ENCODE measurements at places on chromosomes 2 and 18.
A peak's percentile ranks its signal among the peaks of the same experiment; 100 is the strongest.

- no peak for DNase-seq
Observed at GRCh38 chr2:73418343-73418742, 32.7 kb downstream of the ALMS1 start.

DNA sequence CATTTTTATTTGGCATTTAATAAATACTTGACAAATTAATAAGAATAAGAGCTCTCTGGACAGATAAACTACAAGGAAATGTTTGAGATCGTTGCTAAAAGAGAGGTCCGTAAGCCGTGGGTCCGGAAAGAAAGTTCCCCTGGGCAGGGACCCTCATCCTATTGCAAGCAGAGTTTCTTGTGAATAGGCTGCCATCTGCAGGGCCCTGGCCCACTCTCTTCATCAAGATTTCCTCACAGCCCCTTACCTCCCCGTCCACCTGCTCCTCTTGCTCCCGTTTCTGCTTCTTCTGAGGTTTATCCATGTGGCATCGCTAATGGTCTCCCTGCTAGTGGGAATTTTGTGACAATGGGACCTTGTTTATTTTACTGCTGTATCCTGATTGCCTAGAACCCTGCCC, 30.1 kb upstream of the MC5R start:
- no peak for DNase-seq

DNA sequence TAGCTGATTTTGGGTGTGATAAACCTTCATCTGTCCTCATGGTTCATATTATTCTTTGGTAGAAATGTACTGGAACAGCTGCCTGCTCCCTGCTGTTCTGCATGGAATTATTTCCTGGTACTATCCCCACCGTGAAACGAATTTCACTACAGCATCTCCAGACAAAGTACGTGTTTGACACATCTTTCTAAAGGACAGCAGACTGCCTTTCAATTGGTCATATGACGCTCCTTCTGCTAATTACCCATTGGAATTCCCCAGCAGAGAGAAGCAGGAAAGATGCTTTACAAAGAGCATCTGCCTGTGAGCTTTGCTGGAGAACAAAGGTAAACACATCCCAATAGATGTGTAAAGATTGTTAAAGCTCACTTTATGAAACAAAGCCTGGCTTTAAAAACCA, 4.4 kb upstream of the RFX8 start:
- DNase-seq, result no peak

DNA sequence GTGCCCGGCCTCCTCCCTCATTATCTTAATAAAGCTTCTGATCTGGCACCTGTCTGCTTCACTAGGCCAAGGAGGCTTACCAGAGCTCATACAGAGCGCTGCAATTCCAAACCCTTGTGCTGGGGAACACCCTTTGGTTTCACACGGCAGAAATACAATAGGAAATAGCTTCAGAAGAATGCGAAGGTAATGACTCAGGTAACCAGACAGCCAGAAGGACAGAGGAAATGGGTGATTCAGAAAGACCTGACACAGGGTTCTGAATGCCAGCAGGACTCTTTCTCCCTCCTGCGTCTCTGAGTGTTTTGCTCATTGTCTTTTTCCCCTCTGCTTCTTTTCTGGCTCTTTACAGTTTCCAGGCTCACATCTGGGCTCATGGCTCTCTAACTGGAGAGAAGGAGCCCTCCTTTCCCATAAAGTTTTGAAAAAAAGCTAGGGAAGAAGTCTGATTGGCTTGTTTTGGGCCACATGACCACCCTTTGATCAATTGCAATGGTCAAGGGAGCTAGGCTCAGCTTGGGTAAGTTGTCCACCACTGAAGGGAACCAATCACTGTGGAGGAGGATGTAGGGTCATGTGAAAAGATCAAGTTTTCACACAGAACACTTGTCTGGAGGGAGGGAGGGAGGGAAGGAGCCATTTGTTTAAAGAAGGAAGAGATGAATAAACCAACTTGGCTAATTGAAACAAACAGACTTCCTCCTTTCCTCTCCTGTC, 90.5 kb upstream of the UPP2 start:
- DNase-seq, result no peak

GRCh38 chr2:28094739-28095138, 204.2 kb downstream of the BABAM2 start:
- DNase-seq, result no peak

DNA sequence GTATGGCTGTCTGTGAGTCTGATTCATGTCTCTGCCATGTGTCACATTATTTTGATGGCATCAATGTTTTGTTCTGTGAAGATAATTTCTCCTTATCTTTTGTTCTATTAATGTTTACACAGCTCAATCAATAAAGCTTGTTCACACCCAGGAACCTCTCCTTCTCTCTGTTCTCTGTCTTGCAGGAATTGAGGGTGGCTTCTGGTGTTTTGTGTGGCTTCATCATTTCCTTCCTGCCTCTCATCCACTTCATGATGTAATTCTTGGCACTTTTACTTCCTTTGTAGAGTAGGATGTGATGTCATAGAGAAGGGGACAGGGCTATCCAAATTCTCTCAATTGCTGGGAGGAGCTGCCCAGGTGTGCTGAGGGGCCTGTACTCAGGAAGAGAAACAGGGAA, 27.2 kb downstream of the ASXL3 start:
- no peak for DNase-seq

DNA sequence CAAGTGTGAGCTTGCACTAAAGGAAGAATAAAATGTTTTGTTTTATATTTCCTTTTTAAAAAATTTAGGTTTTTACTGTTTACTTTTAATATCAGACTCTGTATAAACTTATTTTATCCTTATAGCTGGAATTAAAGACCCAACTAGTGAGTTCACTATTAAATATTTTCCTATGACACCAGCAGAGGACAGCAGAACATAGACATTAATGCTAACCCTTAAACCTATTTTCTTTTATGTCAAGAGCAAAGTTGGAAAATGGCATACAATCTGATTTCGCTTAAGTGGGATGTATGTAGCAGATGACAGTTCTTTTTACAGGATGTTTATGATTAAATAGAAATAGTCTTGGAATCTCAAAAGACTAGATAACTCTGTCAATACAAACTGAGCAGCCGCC, 188.2 kb upstream of the XIRP2 start:
- peak; percentile 1 for DNase-seq

- no peak for DNase-seq
Observed at GRCh38 chr2:150138587-150138986, 348.9 kb downstream of the RND3 start.

- no peak for DNase-seq
Observed at GRCh38 chr2:162565666-162566065, 221.7 kb downstream of the GCA start.

GRCh38 chr18:55102958-55103456, 143.7 kb upstream of the CCDC68 start:
- DNase-seq, result no peak

- DNase-seq, result no peak
Observed at GRCh38 chr18:7822435-7823331, 255.6 kb downstream of the PTPRM start.

DNA sequence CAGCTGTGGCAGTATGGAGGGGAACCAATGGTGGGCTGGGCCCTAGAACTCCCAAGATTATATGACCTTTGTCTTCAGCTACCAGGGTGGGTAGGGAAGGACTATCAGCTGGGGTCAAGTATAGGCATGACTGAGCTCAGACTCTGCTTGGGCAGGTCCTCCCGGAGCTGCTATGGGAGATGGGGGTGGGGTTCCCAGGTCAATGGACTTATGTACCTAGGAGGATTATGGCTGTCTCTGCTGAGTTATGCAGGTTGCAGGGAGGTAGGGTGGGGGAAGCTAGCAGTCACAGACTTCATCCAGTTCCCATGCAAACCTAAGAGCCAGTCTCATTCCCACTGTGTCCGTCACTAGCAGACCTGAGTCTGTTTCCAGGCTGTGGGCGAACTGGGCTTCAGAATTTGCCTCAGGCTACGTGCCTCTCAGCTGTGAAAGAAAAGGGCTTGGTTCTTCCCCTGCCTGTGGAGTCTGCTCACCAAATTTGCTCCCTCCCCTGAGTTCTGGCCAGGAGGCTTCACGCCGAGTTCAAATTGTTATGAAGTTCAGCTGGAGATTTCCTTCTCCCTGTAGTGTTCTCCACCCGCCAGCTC, 985.8 kb upstream of the NRXN1 start:
- no peak for DNase-seq

- DNase-seq, result peak; percentile 83
Observed at GRCh38 chr2:152694161-152694661, 23.1 kb downstream of the PRPF40A start.

- DNase-seq, result no peak
Observed at GRCh38 chr18:3830604-3831003, 380.6 kb downstream of the TGIF1 start.

- no peak for DNase-seq
Observed at GRCh38 chr2:241746084-241746483, 11.7 kb downstream of the D2HGDH start.

- no peak for DNase-seq
Observed at GRCh38 chr2:201858281-201859184, 52.2 kb downstream of the CDK15 start.

DNA sequence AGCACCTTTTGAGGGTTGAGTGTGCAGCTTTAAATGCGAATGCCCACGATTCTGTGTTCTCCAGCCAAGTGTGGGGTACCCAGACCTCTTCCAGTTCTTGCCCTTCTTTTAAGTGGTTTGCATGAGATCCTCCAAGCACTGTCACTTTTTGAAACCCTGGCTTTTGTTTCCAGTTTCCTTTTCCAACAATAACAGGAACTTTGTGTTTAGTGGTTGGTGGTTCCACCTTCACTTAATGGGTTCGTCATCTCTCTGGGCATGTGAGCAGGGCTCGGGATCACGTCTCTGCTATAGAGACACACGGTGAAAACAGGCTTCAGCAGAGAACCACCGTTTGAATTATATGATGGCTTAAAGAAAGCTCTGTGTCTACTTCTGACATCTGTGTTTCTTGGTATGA, 197.6 kb downstream of the LDLRAD4 start:
- DNase-seq, result no peak

DNA sequence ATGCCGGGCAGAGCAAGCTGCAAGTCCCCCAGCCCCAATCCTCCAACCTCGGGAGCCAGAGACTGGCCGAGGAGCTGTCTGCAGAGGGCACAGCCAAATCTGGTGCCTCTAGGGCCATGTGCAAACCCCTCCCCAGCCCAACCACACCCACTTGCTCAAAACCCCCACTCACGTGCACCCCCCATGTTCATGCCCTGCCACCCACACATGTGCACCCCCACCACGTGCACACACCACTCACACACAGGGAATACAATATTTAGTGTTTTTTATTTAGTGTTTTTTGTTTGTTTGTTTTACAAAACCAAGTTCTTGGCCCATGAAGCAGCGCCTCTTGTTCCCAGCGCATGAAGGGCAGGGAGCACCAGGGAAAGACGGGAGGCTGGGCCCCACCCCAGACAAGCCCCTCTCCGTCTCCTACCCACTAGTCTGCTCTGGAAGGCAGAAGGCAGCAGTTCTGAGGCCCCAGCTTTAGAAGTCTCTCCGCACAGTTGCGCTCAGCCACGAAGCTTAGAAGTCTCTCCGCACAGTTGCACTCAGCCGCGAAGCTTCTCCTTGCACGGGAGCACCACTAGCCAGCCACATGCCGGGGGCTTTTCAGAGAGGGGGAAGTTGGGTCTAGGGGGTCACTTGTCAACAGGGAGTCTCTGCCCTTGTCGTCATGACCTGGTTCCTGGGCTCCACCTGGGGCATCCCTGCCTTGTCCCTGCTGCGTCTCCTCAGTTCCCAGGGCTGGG, 276.1 kb upstream of the HDAC4 start:
- DNase-seq, result no peak

GRCh38 chr18:23662309-23663263, at the start of gene ANKRD29:
Gene ANKRD29 (minus strand): TSS chr18:23662911. CDS start chr18:23662730, 181 bp downstream.
- DNase-seq, result no peak

DNA sequence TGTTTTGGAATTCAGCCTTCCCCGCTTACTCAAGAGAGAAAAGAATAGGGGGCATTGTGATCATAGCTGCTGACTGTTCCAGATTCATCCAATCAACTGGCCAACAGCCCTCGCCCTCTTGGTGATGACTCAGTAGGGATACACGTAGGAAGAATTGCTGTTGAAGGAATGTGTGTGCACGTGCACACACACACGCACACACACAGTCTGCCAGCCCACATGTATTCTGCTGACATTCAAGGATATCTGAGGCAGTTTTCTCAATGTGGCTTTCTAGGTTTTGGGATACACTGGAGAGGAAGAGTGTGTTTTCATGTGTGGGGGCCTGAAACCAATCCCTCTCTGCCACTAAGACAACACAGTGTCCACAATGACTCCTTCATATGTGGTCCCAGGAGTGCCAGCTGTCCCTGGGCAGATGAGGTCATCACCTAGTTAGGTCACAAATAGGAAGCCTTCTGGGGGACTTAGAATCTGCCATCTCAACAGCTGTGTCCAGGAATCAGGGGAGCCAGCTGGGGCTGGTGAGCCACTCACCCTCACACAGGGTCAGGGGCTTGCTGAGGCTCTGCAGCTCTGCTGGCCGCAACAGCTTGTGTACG, 352.6 kb downstream of the SS18 start:
- no peak for DNase-seq

- no peak for DNase-seq
Observed at GRCh38 chr2:190540048-190540447, 5.5 kb upstream of the NEMP2 start.

DNA sequence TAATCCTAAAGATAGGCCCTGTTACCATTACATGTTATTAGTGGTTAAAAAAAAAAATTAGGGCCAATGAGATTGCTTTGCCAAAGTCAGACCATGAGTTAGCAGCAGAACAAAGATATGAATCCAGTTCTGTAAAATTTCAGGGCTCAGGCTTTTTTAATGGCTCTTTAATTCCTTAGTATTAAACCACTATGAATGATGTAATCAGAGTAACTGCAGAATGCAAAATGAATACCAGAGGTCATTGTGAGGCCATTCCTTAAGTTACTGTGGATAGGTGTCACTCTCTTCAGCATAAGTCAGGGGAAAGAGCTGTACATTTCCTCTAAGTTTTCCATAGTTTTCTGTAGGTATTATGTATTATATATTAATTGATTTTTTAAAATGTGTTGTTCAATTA, 42.2 kb upstream of the TBR1 start:
- DNase-seq, result no peak

DNA sequence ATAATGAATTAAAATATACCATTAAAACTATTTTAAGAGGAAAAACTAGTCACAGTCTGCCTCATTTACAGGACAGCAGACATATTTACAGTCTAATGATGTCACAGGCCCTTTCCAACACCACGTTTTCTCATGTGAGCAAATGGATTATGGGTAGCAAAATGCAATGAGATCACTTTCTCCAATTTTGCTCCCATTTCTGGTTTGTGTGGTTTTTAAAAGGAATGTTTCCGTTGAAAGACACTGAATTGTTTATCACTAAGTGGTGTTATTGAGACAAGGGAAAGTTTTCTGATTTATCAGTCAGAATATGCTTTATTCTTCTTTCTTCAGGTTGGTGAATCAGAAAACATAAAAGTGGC, 11.4 kb upstream of the NR4A2 start:
- no peak for DNase-seq

DNA sequence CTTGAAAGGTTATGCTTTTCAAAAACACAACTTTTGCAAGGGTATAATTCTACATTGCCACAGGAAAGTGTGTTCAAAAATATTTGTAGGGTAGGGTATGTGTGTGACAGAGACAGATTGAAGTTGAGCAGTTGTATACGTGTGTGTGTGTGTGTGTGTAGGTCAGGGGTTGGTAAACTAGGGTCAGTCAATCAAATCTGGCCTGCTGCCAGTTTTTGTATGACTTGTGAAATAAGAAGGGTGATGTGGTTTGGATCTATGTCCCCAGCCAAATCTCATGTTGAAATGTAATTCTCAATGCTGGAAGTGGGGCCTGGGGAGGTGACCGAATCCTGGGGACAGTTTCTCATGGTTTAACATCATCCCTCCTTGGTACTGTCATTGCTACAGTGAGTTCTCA, 148.2 kb downstream of the CERS6 start:
- no peak for DNase-seq

Data from SW 1271 (cell line).